ENCODE measurements at places on chromosomes 6 and 20.

GRCh38 chr6:158072083-158072721, 90.5 kb downstream of the SYNJ2 start:
- DNase-seq = peak; percentile 14

- DNase-seq = peak; percentile 16
Observed at GRCh38 chr6:55276745-55277530, 50.3 kb upstream of the GFRAL start.

DNA sequence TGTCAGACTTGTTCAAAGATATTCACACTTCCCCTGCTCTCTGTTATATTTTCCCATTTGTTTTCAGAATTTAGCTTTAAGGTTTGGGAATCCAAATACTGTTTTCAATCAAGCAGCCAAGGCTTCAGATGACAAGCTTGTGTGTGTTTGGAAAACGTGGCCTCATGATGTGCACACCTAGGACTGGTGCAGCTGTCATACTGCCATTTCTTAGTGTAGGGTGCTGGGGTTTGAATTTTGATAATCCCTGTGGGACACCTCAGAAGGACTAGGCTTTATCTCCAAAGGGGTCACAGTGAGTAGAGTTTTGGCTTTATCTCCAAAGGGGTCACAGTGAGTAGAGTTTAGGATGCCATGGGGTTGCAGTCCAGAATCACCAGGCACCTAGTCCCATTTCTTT, 65.3 kb upstream of the JAG1 start:
- no peak for DNase-seq

- no peak for DNase-seq
Observed at GRCh38 chr6:100454551-100455229, 10.0 kb downstream of the SIM1 start.

GRCh38 chr6:37877373-37878149, 58.0 kb downstream of the ZFAND3 start:
- no peak for DNase-seq

DNA sequence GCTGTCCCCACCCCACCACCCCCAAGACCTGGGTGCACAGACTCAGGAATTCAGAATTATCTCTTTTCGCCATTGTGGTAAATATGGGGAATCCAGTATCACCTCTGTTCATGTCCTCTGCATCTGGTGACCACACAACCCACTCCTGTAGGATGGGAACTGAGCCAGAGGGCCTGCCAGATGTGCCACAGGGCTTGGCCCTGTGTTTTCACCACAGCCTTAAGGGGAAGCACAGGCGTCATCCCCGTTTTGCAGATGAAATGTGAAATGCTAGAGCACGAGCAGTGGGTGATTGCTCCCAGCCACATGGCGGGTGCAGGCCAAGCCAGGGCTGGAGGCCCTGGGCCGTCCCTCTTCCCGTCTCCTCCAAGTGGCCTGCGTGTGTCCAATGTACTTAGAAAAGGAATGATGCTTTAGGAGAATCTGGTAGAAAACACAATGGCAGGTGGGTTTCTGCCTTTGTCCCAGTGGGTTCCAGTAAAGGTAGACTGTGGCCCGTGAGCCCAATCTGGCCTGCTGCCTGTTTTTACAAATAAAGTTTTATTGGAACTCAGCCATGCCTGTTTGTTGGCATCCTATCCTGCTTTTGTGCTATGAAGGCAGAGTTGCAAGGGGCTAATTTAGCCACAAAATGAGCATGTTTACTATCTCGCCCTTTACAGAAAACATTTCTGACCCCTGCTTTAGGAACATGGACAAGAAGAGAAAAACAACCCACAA, 309.2 kb downstream of the CDH4 start:
- no peak for DNase-seq

GRCh38 chr6:90286884-90287488, 9.7 kb downstream of the BACH2 start:
- DNase-seq = peak; percentile 17

- DNase-seq = no peak
Observed at GRCh38 chr20:56202493-56203077, 45.9 kb upstream of the MC3R start.

GRCh38 chr20:38892091-38892981, 33.9 kb upstream of the FAM83D start:
- no peak for DNase-seq

- no peak for DNase-seq
Observed at GRCh38 chr6:19602434-19603013, 234.6 kb upstream of the ID4 start.

DNA sequence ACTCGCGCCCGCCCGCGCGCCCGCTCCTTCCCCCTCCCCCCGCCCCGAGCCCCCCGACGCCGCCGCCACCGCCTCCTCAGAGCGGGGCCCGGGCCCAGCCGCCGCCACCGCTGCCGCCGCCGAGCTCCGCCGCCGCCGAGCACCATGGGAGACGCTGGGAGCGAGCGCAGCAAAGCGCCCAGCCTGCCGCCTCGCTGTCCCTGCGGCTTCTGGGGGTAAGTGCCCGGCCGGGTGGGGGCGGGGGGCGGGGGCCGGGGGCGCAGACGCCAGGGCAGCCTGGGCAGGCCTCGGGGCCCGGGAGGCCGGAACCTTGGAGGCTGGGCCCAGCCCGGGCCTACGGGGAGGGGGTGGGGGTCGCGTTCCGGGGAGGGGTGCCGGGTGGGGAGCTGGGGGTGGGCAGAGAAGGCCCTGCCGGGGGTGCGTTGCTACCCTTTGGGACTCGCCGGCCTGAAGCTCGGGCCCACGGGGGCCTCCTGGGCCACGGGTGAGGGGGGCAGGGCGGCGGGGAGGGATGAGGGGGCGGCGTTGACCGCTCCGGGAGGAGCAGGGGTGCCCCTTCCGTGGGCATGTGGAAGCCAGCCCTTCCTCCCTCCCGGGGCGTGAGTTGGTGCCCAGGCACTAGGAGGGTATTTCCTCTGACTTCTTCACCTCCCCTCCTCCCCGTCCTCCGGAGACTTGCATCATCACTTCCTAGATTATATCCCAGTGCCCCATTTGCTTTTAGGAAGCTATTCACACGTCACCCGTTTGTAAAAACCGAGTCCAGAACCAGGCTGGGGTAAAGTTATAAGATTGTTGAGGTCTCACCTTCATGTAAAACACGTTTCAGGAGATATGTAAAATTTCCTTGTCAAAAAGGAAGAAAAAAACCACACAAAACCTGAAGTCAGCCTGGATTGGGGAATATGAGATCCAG, 533 bp downstream of the ZFAND3 start:
- peak; percentile 78 for DNase-seq

- DNase-seq = no peak
Observed at GRCh38 chr20:5836569-5836968, 86.4 kb downstream of the SHLD1 start.

DNA sequence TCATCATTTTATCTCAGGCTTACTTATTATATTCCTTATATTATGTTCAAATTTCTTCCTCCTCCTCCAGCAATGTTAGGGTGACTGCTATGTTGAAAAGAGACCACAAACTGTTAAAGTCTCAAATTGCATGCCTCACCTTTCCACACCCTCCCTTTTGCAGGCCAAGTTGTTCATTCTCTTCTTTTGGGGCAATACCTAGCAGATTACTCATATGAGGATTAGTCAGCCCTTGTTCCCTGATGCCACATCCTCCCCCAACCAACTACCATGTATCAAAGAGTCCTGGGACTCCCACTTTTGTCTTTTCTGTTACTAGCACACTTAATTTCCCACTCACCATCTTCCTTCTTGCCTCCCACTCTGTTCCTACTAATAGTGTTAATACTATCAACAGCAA, 434.7 kb downstream of the BCKDHB start:
- DNase-seq = no peak

- DNase-seq = no peak
Observed at GRCh38 chr6:57279013-57279412, 38.4 kb upstream of the PRIM2 start.

- DNase-seq = no peak
Observed at GRCh38 chr6:17729223-17730077, 22.7 kb upstream of the NUP153 start.

DNA sequence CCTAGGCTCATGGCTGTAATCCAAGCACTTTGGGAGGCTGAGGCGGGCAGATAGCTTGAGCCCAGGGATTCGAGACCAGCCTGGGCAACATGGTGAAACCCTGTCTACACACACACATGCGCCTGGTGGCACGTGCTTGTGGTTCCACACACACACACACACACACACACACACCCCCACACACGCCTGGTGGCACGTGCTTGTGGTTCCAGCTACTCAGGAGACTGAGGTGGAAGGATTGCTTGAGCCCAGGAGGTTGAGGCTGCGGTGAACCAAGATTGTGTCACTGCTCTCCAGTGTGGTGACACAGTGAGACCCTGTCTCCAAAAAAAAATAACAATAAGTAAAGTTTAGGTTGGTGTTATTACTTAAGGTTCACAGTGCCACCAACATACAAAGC, 165.8 kb downstream of the ZFAND3 start:
- no peak for DNase-seq

DNA sequence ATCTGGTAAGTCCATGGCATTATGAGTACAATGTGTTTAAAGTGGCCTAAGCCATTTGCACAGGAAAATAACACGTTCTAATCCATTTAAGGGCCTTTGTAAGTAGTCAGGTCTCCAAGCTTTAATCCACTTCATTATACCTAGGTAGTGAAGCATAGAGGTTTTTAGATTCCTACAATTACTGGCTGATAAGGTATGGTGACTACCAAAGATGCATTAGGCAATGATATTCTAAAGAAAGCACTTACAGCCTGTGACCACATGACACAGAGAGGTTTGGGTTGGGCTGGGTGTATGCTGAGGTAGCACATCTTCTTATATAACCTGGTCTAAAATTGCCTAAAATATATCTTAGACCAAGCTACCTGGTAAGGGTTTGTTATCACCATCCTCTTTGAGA, 504.4 kb downstream of the TFAP2B start:
- no peak for DNase-seq

- DNase-seq = no peak
Observed at GRCh38 chr6:46882645-46883044, 39.1 kb downstream of the ADGRF5 start.

DNA sequence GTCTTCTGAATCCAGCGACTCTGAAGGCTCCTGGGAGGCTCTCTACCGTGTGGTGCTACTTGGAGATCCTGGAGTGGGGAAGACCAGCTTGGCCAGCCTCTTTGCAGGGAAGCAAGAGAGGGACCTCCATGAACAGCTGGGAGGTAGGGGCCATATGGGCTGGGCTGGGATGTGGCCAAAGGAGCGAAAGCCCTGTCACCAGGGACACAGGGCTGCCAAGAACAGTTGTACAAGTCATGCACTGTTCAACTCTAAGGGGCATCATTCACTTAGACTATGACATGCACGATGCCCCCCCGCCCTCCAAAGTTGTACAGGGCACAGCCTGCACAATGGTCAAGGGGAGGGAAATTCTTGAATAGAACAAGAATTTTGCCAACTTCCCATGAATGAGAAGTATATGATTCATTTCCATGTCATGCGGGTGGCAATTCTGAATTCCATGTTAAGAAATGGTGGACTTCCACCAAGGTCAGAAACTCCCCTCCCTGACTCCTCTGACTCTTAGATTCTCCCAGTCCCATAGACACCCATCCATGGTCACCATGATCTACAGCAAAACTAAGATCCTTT, 1.6 kb downstream of the REM1 start:
- DNase-seq = no peak

- DNase-seq = no peak
Observed at GRCh38 chr6:131862476-131862875, 54.7 kb downstream of the ENPP1 start.

DNA sequence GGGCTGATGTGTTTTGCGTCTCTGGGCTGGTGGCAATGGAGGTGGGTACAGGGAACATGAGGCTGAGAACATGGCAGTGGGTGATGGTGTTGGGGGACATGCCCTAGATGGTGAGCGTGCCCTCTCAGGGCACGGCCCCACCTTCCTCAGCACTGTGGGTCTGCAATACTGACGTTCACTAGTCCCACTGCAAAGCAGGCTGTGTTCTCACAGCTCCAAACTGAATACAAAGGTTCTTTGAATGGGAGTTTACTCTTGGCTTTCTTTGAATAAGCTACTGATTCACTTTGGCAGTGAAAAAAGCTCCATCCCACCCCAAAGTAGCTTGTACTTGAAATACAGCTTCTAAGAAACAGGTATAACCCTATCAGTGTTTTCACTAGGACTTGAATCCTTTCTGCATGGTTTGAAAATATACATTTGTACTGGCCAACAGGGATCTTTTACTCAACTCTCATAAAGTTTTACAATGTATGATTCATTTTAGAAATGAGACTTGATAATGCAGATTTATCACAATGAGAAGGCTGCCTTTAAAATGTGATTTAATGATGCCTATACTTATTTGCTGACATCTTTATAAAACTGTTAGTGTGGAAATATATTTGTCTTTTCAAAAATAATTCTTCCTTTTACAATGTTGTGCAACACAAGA, 400.7 kb downstream of the ZFAND3 start:
- no peak for DNase-seq

DNA sequence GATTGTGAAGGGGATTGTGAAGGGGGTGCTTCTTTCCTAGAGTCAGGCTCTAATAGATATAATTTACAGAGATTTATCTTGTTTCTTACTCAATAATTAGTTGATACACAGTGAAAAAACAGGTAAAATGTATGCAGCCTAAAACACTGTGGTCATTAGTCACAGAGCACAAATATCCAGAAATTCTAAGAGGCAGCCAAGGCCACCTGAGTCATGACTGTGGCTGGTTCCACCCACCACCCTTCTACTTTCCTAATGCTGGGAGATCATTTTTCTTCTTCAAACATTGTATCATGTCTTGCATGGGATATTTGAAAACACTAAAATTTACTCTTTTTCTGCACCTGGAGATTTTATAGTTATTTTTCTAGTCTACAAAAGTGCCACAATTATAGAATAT, 181.6 kb downstream of the OTOR start:
- no peak for DNase-seq

GRCh38 chr20:42914302-42914701, 275.4 kb downstream of the PTPRT start:
- DNase-seq = no peak

DNA sequence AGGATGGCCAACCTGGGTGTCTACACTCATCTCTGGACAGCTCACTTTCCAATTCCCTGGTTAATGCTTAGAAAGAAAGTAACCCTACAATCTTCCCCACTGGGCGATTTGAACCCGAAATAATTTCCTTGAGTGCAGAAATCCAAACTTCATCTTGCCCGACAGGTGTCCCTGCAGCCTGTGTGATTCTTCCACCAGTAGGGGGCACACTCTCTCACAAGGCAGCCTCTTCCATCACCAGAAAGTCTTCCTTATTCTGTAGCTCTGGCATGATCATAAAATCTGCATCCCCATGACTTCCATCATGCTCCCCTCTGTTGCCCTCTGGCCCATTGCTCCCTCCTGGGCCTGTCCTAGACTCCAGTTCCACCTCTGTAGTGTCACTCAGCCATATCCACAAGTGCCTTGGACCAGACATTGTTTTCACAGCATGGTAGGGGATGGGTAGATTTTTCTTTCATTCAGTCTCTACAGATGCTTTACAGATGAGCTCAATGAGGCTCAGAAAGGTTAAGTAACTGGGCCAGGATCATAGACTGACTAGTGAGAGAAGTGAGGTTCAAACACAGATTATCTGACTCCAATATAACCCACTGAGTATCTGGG, 170.4 kb upstream of the SPTLC3 start:
- DNase-seq = no peak

GRCh38 chr6:53581173-53581773, 36.4 kb upstream of the GCLC start:
- DNase-seq = no peak
